ENCODE measurements at places on chromosomes 1 and 21.

GRCh38 chr1:240342251-240342625 lies 250.6 kb downstream of the FMN2 start:
- no peak for DNase-seq

DNA sequence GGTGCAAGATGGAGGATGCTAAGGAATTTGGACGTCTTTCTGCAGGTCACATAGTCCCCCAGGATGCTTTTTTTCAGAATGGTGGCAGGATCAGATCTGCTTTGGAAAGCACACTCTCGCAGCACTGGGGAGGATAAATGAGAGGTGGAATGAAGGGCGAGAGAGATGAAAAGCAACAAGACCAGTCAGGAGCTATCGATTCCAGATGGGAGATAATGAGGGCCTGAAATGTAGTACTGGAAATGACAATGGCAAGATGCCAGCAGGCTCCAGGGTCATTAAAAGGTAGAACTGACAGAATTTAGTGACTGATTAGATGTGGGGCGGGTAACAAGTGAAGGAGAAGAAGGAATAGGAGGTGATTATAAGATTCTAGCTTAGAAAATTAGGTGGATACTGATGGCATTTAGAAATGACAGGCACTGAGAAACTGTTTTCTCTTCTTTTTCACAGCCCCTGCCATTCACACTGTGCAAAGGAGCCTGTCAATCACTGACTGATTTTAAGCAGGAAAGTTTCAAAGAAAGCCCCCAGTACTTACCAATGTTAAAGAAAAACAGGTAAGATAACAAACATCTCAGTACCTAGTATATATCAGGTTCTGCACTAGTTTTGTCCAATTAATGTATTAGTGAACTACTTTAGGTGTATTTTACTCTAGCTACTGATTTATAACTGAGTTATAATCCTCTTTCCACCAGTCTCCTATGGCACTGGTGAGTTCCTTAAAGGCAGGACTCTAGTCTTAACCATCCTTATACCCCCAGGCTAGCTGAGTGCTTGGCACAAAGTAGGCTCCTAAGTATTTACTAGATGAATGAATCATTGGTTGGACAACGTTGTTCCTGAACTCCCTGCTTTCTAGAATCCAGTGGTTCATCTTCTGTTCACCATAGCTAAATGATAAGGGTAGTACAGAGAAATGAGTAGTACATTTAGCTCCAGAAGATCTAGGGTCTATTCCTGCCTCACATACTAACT lies 9.2 kb downstream of the PIGM start:
- DNase-seq: no peak

GRCh38 chr1:58903514-58904298 lies 119.9 kb upstream of the JUN start:
- DNase-seq: peak; percentile 67

DNA sequence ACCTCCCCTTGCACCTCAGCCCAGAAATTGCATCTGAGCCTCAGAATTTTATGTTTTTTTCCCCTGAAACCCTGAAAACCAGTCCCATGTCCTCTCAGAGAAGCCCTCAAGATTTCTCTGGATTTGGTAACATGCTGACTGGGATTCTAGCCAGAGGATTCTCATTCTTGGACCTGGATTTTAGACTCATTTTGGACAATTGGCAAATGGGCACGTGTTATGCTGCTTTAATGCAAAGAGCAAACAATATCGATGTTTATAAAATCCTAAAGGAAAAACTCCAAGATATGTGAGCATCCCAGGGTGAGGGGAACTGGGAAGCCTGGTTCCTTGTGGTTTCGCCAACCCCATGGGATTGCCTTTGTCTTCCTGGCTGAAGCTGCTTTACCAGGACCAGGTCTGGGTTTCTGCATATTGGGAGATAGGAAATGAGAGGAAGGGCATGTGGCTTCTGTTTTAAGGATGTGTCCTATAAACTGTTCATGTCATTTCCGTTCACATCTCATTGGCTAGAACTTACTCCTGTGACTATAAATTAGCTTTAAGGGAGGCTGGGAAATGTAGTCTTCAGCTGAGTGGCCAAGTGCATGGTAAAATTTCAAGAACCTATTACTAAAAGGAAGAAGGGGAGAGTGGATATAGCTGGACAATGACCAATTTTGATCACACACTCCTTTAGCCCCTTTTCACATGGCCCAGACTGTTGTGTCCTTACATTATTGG lies 27.2 kb upstream of the BCL10 start:
- no peak for DNase-seq

DNA sequence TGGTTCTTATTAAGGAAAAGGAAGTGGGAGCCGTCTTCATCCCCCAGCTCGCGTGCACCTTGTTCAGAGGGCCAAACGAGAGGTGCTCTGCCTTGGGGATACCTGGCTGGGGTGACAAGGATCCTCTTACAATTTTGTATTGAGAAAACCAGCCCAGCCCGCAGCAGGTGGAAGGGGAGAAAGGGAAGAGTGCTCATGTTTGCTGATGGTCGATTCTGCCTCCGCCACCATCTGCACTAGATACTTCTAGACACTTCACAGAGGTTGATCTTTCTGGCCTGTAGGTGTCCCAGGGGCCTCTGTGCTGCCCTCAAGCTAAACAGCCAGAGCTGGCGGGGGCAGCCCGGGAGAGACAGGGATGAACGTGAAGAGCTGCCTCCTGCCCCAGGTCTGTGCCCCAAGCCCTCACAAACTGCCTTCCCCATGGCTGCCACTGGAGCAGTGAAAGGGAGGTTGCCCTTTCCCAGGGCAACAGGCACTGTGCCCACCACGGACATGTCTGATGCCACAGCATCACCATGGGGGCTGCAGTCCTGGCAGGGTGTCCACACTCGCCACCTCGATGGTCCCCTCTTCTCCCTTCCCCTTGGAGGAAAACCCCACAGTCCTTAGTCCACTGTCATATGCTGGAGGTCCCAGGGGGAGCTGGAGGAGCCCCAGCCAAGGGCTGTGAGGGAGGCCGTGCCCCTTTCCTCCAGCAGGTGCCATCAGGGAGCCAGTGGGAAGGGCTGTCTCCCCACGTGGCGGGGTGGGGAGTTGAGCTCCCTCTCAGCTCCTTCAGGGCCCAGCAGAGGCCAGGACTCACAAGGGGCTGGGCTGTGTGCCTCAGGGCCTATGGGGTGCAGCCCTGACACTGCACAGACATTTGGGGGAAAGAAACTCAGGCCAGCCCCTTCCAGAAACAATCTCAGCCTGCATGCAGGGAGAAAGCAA lies 8.1 kb downstream of the ADPRS start:
- DNase-seq: no peak

- DNase-seq: no peak
Measured at GRCh38 chr1:183093786-183094298, 70.6 kb downstream of the LAMC1 start.

DNA sequence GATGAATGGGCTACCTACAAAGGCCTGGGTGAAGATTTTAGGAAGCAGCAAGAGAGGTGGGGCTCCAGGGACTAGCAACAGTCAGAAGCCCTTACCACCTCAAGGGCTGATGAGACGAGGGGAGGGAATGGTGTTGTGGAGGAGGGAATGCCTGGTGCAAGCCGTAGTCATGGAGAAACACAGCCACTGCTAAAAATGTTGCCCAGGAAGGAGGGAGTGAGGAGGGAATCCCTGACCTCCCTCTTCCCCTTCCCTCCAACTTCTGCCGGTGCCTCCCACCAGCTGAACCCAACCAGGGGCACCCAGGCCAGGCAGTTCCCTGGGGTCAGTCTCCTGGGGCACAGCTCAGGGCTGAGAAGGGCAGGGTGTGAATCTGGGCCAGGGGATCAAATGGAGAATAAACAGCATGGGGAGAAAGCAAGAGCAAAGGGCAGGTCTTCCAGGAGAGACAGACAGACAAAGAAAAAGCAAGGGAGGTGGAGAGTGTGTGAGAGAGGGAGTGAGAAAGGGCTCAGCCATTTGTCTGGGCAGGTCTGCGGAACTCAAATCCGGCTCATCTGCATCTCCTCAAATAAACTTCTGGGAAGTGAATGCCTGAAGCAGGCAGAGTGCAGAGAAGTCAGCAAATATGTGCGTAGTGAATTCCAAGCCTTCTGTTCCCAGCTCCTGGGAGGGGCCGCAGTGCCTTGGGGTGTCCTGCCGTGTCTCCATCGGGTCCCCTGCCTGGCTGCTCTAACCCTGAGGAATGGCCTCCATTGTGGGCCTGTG lies 27.1 kb upstream of the POU3F1 start:
- no peak for DNase-seq

DNA sequence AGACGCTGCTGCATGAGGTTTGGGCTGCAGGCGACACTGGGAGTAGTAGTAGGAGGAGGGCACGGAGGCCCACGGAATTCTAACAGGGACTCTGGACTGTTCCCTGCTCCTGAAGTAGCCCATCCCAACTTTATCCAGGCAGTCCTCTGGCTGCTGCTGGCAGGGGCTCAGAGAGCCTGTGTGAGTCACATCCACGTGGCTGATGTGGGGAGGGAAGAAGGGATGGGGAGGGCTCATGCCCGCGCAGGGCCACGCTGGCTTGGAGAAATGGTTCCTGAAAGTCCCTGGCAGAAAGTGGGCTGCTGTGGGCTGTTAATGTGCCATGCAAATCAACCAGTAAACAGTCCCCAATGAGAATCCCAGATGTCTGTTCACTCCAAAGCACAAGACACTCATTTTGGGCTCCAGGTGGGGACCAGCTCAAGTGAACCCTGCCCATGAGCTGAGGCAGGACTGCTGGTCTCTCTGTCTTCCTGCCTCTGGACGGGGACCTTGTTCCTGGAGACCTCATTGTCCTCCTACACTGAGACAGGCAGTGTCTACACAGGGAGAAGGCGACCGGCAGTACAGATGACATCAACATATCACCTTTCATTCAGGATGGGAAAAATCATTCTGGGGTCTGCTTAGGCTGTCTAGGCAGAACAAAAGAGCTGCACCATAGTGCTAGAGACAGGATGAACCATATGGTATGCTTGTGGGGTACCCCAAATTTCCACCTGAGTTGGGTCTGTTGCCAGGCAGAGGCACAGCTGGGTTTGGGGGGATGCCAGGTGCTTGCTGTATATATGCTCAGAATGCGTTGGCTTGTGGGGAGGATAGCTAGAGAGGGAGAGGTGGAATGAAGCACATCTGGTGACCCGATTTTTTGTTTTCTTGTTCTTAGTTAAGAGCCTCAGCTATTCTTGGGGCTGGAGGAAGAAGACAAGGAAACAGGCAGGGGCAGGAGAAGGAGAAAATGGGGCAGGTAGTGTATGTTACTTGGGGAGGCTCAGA lies 57.9 kb upstream of the FMOD start:
- no peak for DNase-seq

- no peak for DNase-seq
Measured at GRCh38 chr1:65009176-65009575, 42.8 kb upstream of the JAK1 start.

DNA sequence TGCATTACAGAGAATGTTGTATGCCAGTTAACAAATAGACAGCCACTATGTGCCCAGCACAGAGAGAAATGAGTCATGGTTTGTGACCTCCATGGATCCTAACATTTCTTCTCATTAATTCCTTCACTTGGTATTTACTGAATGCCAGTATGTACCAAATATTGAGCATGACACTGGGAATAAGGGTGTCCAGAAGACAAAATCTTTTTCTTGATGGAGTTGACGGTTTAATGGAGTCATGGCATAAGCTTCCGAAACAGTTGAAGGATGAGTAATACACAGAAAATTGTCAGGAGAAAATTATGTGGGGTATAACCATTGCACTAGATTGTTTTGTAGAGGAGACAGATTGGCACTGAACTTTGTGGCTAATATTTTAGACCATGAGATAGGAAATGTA lies 36.9 kb downstream of the PTGFR start:
- DNase-seq: no peak

DNA sequence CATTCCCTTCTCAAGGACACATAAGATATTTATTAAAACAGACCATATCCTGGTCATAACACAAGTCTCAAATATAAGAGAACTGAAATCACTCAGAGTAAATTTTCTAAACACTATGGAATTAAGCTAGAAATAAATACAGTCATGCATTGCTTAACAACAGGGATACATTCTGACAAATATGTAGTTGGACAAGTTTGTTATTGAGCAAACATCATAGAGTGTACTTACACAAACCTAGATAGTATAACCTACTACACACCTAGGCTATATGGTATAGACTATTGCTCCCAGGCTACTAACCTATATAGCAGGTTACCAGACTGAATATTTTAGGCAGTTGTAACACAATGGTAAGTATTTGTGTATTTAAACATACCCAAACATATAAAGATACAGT lies 104.0 kb downstream of the MIS18A start:
- DNase-seq: no peak

DNA sequence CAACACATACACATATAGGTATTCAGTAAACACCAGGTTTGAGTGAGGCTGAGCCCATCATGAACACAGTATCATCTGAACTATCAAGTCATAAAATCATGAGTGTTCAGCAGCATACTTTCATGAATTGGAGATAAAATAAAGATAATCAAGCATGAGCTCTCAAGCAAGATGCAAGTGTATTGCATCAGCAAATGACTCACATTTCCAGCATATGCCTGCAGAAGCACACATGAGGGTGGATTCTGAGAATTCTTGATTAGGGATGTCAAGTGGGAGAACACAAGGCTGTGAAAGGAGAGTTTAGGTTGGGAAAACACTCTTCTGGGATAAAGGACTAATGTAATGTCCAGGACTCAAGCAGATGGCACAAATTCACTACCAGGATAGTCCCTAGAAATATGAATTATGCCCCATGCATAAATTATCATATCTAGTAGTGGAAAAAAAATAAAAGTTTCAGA lies 299.2 kb downstream of the SRGAP2C start:
- DNase-seq: no peak

DNA sequence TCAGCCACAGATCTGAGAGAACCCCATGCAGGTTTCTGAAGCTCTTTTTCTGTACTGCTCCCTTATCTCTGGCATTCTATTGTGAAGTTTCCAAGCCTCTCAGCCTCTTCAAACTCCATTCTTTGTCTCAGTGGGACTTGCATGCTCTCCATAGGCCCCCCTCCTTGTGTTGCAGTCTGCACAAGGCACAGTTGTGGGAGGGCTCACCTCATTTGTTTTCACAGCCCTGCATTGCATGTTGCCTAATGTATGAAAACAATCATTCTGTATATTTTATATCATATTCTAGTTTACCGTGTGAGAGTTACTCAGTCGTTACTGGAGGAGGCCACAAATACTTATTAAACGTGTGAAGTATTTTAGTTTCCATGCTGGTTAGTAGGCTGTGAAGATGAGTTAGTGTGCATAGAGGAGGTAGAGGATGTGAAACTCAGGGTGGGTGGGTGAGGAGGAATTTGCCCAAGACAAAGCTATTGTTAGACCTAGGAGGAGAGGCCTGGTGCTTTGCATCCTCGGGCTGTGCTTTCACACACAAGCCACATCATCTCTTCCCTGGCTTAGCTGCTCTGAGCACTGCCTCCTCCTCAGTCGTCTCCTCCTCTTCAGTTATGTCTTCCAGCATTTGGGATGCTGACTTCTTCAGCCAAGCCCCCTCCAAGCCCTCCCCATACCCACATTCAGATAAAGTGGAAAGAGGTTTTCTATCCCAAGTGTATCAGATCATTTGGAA lies 7.8 kb upstream of the CHI3L2 start:
- DNase-seq: no peak
